ENCODE measurements at places on chromosomes 5 and 9.

- DNase-seq = no peak
Measured at GRCh38 chr9:134007571-134007970, 15.4 kb upstream of the VAV2 start.

DNA sequence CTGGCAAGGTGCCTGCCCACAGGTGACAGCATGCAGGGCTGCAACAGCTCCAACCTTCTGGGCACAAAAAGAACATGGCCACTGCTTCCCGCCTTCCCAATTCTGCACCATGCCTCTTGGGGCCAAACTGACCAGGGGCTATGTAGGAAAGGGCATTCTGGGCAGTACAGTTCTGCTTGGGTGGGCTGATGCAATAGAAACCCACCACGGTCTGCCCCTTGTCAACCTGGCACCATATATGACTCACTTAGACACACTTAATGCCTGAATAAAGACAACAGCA lies 40.2 kb upstream of the FCN1 start:
- DNase-seq = no peak

- DNase-seq = no peak
Measured at GRCh38 chr9:135002802-135003201, 84.7 kb upstream of the OLFM1 start.

GRCh38 chr5:122392824-122393223 lies 80.8 kb downstream of the SNCAIP start:
- no peak for DNase-seq

DNA sequence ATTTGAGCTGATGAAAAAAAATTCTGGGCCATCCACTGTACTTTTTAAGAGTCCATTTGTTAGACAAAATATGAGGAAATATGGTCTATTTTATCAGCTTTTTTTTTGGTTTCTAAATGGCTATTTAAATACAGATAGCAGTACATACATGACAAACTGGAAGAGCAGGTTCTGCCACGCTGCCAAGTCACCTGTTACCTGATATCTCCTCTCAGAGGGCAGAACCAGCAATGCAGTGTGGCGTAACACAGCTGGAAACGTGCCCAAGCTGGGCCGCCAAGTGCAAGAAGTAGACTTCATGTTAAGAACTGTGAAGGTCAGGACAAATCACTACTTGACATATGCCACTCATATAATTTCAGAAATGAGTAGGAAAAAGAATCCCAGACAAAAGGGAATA lies 8.1 kb downstream of the MCIDAS start:
- no peak for DNase-seq

DNA sequence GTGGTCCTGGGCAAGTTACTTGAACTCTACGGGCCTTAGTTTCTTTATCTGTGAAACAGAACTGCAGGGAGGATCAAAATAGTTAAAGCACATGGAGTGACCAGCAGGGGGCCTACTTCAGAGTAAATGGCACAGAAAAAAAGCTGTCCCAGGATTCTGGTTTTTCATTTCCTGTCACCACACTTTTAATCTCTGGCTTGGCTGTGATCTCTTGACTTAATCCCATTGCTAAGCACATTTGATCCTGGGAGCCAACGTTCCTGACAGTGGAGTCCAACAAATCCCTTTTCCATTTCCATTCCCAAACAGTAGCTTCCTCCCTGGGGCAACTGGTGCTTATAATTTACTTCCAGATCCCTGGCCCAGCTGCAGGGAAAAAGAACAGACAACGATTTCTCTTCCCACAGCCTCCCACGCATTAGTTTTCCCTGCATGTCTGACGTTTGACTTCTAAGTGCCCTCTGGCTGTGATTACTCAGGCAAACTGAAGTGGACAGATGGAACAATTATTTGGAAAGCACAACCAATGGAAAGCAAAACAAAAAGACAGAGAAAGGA lies 136.5 kb upstream of the STK32A start:
- peak; percentile 7 for DNase-seq

- DNase-seq = no peak
Measured at GRCh38 chr5:29805804-29806203, 1387.7 kb upstream of the CDH6 start.

- no peak for DNase-seq
Measured at GRCh38 chr5:73321757-73322436, 126.7 kb downstream of the FOXD1 start.

DNA sequence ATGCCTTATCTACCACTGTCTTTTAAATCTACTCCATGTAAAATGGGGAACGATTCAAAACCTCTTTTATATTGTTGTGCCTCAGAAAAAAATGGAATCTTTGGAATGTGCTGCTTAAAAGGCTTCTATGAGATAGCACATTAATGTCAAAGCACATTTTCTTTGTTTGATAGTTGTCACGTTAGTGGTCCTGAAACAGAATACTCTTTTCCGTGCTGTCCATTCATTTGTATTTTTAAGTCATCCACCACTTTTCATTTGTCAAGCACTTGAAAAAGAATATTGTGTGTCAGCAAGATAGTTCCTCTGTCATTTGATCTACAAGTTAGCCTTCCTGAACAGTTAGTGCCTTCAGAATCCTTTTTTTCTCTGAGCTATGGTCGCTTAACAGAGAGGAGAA lies 246.9 kb downstream of the MAST4 start:
- no peak for DNase-seq
